ENCODE measurements at places on chromosomes 1 and 21.

DNA sequence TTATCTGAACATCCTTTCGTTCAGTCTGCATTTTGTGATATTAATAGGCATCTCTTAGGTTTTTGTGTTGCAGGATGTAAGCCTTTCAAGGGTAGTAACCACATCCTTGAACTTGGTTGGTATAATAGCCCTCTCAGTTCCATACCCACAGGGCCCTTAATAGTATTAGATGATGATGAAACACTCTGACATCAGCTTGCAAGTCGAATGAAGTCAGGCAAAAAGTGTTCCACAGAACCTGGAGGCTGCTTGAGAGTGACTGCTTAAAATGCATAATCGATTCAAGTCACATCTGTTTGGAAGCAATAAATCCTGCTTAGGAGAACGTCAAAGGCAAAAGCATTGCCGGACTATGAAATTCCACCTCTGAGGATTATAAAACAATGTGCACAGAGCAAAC lies 415.6 kb upstream of the KAZN start:
- no peak for DNase-seq

DNA sequence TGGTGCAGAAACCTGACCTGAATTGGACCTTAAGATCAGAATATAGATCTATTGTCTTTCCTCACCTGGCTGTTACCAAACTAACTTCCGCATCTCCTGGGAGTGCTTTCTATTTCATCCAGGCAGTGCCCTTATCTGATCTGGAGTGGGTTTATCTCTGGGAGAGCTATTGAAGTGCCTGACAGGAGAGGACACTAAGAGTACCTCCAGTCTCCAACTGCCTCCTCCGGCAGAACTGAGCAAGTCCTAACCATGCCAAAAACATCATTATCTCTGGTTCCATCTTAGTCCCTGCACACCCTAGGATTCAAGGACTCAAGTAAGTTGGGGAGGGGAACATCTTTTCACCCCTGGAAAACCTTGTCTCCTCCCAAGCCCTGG lies 12.4 kb upstream of the KCNJ15 start:
- DNase-seq, result no peak

DNA sequence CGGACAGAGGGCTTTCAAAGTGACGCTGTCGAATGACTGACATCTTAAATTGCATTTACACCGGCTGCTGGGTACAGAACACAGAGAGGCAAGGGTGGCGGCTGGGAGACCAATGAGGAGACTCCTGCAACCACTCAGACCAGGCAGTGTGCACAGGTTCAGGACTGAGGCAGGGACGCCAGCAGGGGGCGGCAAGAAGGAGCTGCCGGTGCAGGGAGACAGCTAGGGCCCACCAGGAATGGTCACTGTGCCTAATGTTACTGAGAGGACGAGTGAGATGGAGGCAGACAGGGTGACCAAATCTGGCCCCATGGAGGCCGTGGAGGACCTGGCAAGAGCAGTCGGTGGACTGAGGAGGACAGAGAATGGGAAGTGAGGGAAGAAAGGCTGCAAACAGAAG lies 23.5 kb downstream of the GLIS1 start:
- DNase-seq, result no peak

DNA sequence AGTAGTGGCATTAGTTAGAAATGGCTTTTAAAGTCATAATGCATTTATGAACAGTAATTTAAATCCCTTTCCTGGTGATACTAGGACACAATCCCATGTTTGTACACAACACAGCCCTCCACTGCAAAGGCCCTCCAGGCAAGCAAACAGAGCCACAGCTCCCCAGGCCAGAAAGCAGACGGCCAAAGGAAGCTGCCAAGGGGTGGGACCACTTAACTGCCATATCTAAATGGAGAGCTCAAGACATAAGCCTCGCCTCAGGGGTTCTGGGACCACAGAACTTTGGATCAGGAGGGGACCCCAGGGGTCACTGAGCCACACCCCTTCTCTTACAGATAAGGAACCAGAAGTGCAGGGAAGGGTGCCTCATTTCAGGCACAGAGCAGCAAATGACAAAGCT lies 189.7 kb downstream of the KCNH1 start:
- no peak for DNase-seq

GRCh38 chr1:175254190-175254589 lies 61.6 kb upstream of the KIAA0040 start:
- no peak for DNase-seq

GRCh38 chr1:213330281-213330680 lies 279.2 kb downstream of the RPS6KC1 start:
- no peak for DNase-seq

GRCh38 chr1:232622378-232622777 lies 7.6 kb downstream of the SIPA1L2 start:
- DNase-seq, result no peak

DNA sequence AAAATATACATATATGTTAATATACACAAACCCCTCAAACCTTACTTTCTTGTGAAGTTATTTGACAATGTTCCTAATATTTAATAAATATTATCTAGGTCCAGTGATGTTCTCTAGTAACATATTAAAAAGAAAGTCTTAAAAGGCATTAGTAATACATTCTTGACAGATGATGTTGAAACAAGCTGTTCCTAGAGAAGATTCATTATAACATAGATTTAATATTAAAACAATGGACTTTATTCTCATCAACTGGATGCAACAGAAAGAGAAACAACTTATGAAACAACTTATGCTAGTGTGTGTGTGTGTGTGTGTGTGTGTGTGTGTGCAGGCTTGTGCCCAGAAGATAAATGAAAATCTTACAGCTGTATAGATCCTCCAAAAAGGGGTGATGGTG lies 68.5 kb upstream of the PLXNA2 start:
- no peak for DNase-seq

- DNase-seq, result no peak
Observed at GRCh38 chr1:79543394-79543793, 536.9 kb upstream of the ADGRL4 start.

GRCh38 chr1:162530307-162530987 lies 31.1 kb upstream of the UAP1 start:
- DNase-seq, result no peak

GRCh38 chr1:207750631-207751305 lies 1.1 kb upstream of the CD46 start:
- DNase-seq, result no peak

- no peak for DNase-seq
Observed at GRCh38 chr1:165204548-165204947, 152.0 kb downstream of the LMX1A start.

DNA sequence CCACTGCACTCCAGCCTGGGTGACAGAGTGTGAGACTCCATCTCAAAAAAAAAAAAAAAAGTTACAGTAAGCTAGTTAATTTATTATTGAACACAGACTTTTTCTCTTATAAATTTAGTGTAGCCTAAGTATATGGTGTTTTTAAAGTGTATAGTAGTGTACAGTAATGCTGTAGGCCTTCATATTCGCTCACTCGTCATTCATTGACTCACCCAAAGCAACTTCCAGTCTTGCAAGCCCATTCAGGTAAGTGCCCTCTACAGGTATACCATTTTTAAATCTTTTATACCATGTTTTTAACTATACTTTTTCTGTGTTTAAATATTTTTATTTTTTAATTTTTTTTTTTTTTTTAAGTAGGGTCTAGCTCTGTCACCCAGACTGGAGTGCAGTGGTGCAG lies 12.1 kb downstream of the POU2F1 start:
- no peak for DNase-seq

GRCh38 chr1:47577303-47578025 lies 139.6 kb downstream of the FOXD2 start:
- DNase-seq, result no peak

DNA sequence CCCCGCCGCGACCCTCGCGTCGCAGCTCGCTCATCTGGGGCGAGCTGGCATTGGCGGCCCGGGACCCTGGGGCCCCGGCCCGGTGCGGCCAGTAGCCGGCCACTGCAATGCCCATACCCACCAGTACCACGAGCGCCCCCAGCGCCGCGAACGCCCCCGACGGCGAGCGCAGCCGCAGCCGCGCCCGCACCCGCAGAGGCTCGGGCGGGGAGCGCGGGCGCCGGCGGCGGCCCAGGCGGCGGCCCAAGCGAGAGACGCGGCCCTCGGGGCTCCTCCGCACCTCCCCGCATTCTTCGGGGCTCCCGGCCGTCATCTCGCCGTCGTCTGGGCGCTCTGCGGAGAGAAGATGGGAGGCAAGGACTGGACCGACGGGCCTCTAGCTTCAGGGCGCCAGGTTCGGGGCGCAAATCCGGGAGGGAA lies 2.2 kb downstream of the TMEM200B start:
- no peak for DNase-seq

GRCh38 chr1:55569417-55569816 lies 354.3 kb upstream of the USP24 start:
- DNase-seq, result no peak

GRCh38 chr1:117572546-117572945 lies 33.3 kb upstream of the TENT5C start:
- no peak for DNase-seq

GRCh38 chr1:229227298-229227919 lies 43.5 kb upstream of the RAB4A start:
- DNase-seq, result peak; percentile 80

GRCh38 chr1:200038325-200038980 lies 10.9 kb downstream of the NR5A2 start:
- no peak for DNase-seq

DNA sequence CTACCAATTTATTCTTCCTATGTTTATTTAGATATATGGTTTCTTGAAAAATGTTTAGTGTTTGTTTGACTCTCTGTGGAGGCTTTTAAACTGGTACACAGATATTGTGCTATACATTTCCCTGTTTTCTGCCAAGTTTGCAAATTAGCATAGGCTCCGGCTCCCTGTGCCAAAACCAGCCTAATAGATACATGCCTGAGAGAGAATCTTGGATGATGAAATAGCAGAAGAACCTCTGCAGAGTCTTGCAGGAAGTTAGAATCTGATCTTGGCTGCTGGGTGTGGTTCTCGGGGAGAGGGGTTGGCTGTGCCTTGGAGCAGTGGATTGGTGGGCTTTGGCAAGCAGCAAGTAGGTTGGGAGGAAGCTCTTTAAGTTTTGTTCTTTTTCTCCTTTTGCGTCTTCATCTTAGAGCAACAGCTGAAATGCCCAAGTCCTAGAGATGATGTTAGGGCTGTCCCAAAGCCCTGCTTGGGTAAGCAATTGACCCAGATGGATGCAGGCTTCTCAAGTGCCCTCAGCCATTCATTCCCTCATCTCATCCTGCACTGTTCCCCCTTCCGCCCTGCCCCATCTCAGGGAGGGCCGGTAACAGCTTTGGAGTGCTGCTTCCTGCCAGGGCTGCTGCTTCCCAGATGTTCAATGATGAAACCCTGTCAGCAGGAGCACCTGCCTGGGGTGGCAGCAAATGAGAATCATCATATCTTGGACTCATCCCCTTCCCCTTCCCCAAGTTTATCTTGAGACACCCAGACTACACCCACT lies 9.3 kb downstream of the PLA2G2A start:
- no peak for DNase-seq

DNA sequence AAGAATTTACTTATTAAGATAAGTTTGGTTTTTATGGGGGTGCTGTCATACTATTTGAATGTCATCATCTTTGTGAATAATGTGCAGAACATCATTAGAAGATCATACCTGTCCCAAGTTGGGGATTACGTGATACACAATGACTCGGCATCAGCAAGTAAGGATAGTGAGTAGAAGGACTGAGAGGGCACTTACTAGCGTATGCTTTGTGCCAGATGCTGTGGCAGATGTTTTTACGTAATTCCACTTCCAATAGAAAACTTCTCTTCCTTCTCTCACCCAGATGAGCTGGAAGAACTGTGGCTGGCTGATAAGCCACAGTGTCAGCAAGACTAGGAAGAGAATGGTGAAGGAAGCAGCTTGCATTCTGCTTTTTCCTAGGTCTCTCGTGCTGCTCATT lies 28.1 kb upstream of the TGFB2 start:
- no peak for DNase-seq

DNA sequence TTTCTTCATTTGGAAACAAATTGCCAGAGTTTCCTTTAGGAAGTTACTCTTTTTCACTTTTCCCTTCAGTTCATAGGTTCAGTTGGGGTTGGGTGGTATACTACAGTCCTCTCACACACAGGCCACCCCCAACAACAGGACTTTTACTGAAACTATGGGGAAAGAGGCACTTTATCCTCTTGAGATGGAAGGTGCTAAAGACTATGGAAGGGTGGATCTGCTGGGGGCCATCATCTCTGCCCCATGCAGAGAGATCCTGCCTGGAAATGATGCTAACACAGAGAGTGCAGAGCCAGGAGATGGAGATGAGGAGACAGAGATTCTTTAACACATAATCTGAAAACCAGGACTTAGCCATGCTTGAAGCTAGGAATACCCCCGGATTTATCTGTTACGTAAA lies 24.3 kb downstream of the ILDR2 start:
- DNase-seq, result no peak

DNA sequence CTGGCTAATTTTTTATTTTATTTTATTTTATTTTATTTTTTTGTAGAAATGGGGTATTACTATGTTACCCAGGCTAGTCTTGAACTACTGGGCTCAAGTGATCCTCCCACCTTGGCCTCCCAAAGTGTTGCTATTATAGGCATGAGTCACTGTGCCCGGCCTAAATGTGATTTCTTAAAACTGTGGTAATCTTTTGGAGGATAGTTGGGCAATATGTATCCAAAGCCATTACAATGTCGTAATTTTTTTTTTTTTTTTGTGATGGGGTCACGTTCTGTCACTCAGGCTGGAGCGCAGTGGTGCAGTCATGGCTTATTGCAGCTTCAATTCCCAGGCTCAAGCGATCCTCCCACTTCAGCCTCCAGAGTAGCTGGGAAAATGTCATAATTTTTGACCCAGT lies 14.2 kb downstream of the ETV3L start:
- no peak for DNase-seq

DNA sequence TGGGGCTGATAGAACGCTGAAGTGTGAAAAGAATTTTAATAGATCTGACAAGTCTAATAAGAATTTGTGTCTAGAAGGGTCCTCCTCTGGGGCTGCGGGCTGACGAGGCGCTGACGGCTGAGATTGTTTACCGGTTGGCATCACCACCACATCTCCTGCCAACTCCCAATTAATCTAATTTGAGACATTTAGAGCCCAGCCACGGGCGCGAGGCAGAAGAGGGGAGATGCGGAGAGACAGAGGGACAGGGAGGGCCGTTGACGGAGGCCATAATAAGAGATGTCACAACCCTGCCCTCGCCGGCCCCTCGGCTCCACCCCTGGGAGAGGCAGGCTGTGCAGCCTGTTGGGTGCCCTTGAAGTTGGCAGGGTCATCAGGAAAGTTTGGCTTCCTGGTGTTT lies 109.3 kb downstream of the PAX7 start:
- no peak for DNase-seq

DNA sequence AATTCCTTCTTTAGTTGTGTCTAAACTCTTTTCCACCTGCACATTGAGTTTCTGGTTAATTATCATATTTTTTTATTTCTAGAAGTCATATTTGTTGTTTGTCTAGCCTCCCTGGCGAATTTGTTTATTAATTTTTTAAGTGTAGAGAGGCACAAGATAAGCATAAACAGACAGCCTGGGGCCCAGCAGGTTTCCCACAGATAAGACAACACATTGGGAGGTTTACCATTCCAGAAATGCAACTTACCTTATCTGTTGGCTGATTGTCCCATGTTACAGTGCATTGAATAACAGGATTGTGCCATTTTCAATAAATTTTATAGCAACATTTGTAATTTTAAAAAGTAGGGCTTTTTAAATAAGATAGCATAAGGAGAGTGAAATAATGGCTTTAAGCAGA lies 34.9 kb downstream of the COG2 start:
- DNase-seq, result no peak
